ENCODE measurements at places on chromosomes 3 and 15. TPM values are rescaled to one million over a fixed set of nuclear protein-coding genes. Genes with fewer than 3 reads are reported as not detected.
A peak's percentile ranks its signal among the peaks of the same experiment; 100 is the strongest.

DNA sequence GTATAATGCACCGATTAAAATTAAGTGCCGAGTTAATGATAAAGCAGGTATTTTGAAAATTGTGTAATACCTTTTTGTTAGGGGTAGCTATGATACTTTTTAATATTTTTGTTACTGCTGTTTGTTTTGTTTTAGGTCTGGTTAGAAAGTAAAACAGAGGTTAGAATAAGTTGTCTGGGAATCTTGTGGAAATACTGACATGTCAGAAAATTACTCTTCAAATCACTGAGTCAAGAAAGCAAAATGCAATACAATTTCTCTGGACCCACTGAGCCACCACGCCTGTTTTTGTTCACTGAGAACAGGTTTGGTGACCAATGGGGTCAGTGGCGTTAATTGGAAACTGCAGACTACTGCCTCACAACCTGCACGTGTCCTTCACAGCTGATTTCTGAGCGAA, 601.6 kb downstream of the UNC13C start:
- no peaks in the 10 kb centered on the region for H3K36me3 ChIP-seq
- DNase-seq = no peak
- H3K4me3 ChIP-seq = no peak overlapping the region

GRCh38 chr3:184677344-184678316, 34.2 kb downstream of the MAGEF1 start:
- H3K36me3 ChIP-seq = no peaks in the 10 kb centered on the region
- no peak overlapping the region for H3K4me3 ChIP-seq
- H3K27me3 ChIP-seq = peaks cover 31% of the 10 kb centered on the region

DNA sequence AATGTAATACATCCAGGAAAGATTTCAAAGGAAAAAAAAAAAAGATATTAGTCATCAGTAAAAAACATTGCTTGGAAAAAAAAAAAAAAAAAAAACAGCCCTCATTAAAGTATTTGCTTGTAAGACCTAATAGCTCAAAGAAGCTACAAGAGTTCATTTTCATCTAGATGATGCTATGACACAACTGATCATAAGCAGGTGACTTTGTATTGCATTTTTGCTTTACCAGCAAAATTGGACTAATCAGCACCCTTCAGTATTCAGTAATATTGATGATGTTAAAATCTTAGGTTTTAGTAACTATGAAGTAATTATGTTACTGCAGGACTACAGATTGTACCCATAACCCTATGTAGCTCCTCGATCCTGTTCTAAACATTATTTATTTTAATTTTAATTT, 214.7 kb upstream of the CADM2 start:
- no peak overlapping the region for H3K4me3 ChIP-seq
- no peak for DNase-seq
- H3K4me1 ChIP-seq = no peaks in the 10 kb centered on the region
- H3K27me3 ChIP-seq = no peaks in the 10 kb centered on the region
- no peaks in the 10 kb centered on the region for H3K36me3 ChIP-seq

- H3K4me3 ChIP-seq = peak overlapping the region; percentile 54
- no peaks in the 10 kb centered on the region for H3K27me3 ChIP-seq
Observed at GRCh38 chr3:30934208-30934550, 39.7 kb upstream of the GADL1 start.

DNA sequence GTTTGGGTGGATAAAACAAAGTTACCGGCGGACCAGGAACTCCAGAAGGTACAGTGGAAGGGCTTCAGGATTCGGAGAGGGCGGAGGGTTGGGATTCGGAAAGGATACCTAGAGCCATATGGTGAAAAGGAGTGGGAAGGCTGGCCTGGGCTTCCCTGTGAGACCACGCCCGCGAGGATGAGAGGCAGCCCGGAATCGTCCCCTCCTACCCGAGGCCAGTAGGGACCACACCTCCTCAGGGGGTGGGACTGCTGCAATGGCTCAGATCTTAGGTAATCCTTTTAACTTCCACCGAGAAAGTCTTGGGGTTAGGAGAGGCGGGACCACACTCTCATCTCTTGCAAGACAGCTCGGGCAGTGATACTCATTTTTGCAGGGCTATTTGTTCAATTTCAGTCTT, 511.3 kb downstream of the OCA2 start:
- no peak overlapping the region for H3K27ac ChIP-seq
- no peak for DNase-seq
- no peaks in the 10 kb centered on the region for H3K27me3 ChIP-seq
- no peaks in the 10 kb centered on the region for H3K36me3 ChIP-seq
- H3K4me1 ChIP-seq = peaks cover 3% of the 10 kb centered on the region

GRCh38 chr3:34878488-34878887, 760.8 kb upstream of the ARPP21 start:
- no peak overlapping the region for H3K27ac ChIP-seq
- H3K4me3 ChIP-seq = no peak overlapping the region
- DNase-seq = no peak
- no peaks in the 10 kb centered on the region for H3K4me1 ChIP-seq
- H3K36me3 ChIP-seq = no peaks in the 10 kb centered on the region

The ANKRD63 gene
- total RNA-seq = not detected

The NRROS gene
- 0.72 TPM for total RNA-seq

Data from osteoblast (primary cell).